MV-4-11 (cell line): ENCODE measurements at places on chromosomes 2 and 18.

DNA sequence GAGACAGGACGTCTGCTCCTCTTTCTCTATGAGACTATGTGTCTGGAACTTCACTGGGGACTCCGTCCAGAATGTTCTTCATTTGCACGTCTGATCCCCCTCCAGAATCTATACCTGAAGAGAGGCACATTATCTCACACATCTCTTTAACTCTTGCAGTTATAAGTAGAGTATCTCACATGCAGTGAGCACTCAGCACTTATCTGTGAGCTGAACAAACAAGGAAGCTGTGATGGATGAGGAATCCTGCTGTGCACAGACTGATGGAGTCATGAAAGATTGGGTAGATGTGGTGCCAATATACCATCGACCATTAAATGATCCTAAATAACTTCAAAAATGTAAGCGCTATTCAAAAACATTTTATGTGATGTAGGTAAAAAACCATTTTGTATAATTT lies 888.3 kb upstream of the CELF4 start:
- no peak for DNase-seq

DNA sequence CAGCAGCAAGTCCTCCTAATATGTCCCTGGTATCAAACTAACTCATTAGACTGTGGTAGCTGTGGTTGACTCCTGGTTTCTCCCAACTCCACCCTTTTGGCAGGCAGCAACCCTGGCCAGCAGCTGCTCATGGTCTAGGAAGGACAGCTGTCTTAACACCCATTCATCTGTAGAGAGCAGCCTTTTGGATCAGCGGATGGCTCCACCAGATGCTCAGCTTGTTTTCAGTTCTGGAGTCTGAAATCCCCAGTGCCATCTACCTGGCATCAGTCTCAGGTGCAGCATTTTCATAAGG lies 100.5 kb downstream of the SPOPL start:
- DNase-seq = no peak

DNA sequence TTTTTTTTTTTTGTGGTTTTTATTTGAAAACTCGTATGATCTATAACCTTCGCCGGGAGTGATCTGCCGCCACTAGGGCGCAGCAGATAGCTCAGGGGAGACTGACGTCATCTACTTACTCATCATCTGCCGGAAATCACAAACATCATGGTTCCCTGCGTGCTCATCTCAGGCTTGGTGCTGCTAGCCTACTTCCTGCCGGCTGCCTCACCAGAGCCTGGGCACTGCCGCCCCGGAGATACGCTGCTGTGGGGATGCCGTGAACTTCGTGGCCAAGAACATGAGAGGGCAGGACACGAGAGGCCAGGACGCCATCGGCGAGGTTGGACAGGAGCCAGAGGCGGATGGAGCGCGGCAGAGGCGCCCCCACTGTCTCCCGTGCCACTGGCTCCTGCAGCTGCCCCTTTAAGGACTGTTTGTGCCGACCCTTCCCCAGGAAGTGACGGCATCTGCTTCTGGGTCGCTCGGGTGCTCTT lies 68.8 kb downstream of the DOK6 start:
- DNase-seq = no peak

DNA sequence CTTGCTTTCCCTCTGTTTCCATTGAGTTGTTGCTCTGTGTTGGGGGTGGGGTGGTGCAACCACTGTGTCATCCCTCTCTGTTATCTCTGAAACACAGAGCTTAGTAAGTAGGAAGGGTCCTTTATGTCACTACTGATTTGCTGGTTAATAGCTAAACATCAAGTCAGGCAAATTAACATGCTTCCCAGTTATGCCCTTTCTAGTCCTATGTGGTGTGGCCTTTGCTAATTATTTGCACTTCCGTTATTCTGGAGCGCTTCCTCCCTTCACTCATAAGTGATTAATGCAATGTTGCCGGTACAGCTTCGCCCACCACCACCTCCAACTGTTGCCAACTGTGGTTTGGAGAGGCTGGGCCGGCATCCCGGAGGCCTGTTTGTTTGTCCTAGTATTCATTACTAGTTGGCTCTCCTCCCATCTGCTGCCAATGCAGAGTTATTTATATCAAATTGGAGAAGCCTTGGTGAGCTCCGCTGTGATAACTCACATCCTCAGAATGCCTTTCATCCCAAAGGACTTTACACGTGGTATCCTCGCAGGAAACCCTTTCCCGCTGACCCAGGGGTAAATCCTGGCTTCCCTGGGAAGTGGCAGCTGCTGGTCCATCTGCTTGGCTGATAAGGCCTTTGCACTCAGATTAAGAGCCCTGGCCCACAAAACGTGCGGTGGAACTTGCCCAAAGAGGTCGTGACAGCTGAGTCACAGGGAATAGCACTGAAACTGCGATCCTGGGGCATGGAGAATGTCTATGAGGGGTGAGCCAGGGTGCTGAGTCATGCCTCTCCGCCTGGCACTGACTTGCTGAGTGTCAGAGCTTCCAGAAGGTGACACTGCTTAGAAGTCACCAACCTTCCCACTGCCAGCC lies 72.0 kb upstream of the ZCCHC2 start:
- peak; percentile 91 for DNase-seq

- DNase-seq = peak; percentile 74
Observed at GRCh38 chr18:9322744-9323143, 11.8 kb upstream of the TWSG1 start.

DNA sequence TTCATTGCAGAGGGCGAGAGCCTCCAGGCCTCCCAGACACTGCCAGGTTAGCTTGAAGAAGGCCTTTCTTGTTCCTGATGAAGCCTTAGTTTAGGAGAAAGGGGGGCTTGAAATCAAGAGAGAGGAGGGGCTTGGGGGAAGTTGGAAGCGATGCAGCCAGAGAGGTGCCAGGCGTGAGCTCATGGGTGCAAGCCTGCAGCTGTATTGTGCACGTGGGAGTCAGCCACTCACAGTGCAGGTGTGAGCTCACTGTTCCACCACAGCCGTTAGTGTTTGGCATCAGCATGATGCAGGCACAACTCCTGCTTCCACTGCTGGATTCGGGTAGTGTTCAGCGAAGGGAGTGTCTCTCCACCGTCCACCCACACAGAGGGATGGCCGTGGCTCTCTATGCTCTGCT lies 68.4 kb upstream of the ALPP start:
- no peak for DNase-seq

DNA sequence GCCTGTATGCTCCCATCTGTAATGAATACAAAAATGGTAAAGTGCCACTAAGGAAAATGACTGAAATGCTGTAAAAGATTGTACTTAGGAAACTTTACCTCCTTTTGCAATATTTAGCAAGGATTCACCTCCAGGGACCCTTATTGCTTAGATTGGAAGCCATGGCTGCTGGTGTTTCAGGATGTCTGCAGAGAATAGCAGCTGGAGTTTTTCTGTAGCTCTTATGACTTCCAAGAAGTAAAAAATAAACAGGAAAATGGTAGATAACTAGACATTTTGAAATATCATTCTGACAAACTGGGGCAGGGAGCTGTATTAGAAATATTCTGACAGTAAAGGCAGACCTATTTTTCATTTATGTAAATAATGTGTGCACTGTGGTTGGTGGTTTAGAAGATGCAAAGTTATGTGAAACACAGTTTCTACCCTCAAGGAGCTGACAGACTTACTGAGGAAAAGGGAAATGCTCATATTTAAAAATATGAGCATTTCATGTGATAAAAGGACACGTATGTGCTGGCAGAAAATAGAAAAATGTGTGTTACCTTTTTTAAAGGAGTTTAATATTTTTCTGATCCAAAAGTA lies 224.9 kb upstream of the BOD1L2 start:
- no peak for DNase-seq

- peak; percentile 42 for DNase-seq
Observed at GRCh38 chr2:209556354-209556961, 132.6 kb downstream of the MAP2 start.

GRCh38 chr2:75326645-75327044 lies 127.3 kb upstream of the TACR1 start:
- no peak for DNase-seq

- peak; percentile 85 for DNase-seq
Observed at GRCh38 chr2:39120771-39121522, at the start of gene SOS1. SOS1 (minus strand) TSS chr2:39121051; CDS start chr2:39120422, 629 bp downstream.

- no peak for DNase-seq
Observed at GRCh38 chr2:143875295-143876233, 644.4 kb downstream of the ZEB2 start.

GRCh38 chr2:160581035-160581434 lies 87.4 kb upstream of the RBMS1 start:
- no peak for DNase-seq

DNA sequence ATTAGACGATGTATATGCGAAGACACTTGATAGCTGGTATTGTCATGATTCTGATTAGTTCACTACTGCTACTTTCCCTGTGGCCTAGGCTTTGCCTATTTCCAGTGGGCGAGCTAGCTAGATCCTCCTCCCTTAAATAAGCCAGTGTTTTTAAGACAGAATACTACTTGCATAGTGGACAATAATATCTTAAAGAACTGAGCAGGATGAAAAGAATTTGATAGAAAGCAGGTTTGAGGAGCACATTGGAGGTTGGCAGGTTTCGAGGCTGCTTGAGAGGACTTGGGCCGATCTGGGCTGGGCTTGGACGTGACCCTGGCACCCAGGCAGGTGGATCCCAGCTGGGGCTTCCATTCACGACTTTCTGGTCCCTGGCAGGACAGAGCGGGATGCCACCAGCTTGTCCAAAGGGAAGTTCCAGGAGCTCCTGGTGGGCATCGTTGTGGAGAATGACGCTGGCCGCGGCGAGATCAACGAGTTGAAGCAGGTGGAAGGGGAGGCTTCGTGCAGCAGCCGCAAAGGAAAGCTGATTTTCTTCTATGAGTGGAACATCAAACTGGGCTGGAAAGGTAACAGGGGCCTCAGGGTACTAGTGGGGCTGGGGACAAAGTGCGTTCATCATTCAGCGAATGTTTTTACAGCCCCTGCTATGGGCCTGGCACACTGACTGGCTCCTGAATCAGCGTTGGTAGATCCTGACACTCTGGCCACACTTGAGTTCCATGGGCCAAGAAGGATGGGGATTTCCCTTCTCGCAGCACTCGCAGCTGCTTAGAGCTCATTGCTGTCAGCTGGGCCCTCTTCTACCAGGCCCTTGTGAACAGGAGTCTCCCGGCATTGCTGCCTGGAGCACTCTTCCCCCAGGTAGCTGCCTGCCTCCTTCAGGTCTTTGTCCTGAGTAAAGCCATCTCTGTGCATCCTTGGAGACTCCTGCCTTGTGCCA lies 16.9 kb downstream of the C2orf74 start:
- no peak for DNase-seq

DNA sequence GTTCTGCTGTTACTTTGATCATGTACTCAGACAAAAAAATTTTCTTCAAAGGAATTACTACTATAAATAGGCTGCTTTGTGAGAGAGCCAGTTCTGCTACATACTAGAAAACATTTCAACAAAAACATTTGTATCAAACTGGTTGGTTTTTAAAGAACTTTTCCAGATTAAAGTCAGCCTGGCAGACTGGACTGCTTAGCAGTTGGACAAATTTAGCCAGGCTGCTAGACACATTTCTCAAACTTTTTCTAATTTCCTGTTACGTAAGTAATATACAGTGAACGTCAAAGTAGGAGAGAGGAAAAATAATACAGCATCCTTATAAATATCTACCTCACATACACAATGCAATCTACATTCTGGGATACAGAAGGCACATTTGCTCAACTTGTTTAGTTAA lies 109.5 kb downstream of the SP3 start:
- no peak for DNase-seq

GRCh38 chr2:100046961-100047947 lies 95.1 kb downstream of the AFF3 start:
- no peak for DNase-seq

- peak; percentile 84 for DNase-seq
Observed at GRCh38 chr18:31658670-31659575, 25.5 kb downstream of the B4GALT6 start.

GRCh38 chr2:150548527-150548926 lies 61.1 kb upstream of the RND3 start:
- no peak for DNase-seq

- no peak for DNase-seq
Observed at GRCh38 chr2:158735822-158736580, 59.1 kb upstream of the DAPL1 start.

GRCh38 chr2:38480617-38481016 lies 103.5 kb upstream of the ATL2 start:
- no peak for DNase-seq

DNA sequence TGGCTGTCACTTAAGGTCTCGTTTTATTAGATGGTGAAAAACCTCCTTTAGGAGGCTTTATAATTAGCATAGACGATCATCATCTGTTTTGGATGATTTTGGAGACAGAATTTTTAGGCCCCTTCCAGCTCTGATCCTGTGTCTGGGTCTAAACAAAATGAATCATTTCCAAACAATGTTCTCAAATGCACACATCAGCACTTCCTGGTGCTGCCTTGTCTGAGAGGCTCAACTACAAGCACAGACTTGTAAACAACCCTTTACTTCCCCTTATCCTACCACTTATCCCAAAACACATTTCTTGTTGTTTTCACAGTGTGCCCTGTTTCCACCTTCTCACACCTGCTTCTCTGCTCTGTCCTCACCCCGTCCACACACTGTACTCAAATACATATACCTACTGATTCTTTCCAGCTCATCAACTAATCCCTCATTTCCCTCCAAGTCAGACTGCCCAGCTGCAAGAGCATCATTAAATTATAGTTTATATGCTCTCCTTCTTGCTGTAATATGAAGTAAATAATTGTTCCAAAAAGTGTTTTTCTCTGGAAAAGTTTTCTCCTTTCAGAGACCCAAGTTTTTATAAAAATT lies 71.2 kb upstream of the COL3A1 start:
- DNase-seq = no peak

- no peak for DNase-seq
Observed at GRCh38 chr2:3387011-3387410, 7.5 kb downstream of the TRAPPC12 start.

DNA sequence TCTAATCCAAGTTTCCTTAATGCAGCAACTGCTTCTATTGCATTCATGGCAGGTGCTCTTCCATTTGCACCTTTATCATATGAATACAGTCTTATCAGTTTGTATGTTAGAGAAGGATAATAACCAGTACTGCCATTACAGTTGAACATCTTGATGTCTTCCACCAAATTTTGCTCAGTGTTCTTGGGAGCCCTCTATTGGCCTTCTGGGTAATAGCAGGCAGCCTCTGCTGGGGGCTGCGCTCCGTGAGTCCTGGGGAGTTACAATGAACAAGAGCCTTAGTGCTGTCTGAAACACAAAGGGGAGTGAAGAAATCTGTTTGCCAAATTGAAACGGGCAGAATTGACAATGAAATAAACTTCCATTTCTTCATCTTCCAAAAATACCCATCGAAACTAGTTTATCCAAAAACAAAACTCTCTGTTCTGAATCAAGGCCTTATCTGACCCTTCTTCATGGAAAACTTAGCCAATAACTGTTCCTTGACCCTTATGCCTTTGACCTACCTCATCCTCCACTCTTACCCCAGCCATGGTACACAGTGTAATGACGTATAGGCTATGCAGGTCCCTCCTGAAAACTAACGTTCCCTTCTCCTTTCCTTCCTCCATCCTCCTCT lies 79.9 kb downstream of the ALK start:
- DNase-seq = peak; percentile 2
